ENCODE measurements at places on chromosomes 5 and 9.

GRCh38 chr5:31651241-31651640 lies 12.3 kb downstream of the PDZD2 start:
- no peak for DNase-seq

GRCh38 chr5:179225387-179225786 lies 119.9 kb downstream of the ADAMTS2 start:
- no peak for DNase-seq

GRCh38 chr5:96024683-96025475 lies 63.2 kb upstream of the ELL2 start:
- DNase-seq = no peak

DNA sequence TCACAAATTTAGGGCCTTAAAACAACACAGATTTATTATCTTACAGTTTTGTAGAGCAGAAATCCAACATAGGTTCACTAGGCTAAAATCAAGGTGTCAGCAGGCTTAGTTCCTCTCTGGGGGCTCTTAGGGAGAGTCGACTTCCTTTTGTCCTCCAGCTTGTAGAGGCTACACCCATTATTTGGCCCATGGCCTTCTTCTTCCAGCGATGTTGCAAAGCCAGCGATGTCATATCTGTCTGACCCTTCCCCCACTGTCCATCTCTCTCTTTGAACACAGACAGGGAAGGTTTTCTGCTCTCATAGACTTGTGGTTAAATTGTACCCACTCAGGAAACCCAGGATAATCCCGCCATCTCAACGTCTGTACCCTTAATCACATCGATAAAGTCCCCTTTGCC lies 60.3 kb upstream of the SHB start:
- DNase-seq = no peak
